ENCODE measurements at places on chromosomes 16 and 17. TPM values are rescaled to one million over a fixed set of nuclear protein-coding genes. Genes with fewer than 3 reads are reported as not detected.

OTOP3 gene
- not detected for total RNA-seq

CRYBA1 gene
- total RNA-seq = not detected

LLGL2 gene
- total RNA-seq = 17.8 TPM

CDH8 gene
- total RNA-seq = not detected

ZG16 gene
- not detected for total RNA-seq

SLC35G6 gene
- not detected for total RNA-seq

HS3ST3A1 gene
- 1.4 TPM for total RNA-seq

MYO15A gene
- total RNA-seq = 0.23 TPM

KRTAP4-1 gene
- not detected for total RNA-seq

SLC6A2 gene
- total RNA-seq = not detected

TNFSF13 gene
- 4.0 TPM for total RNA-seq

CALB2 gene
- not detected for total RNA-seq

TBX2 gene
- not detected for total RNA-seq

HSBP1 gene
- 60.9 TPM for total RNA-seq

CCL5 gene
- 68.7 TPM for total RNA-seq

TLCD2 gene
- 0.12 TPM for total RNA-seq

TBC1D3I gene
- 0.72 TPM for total RNA-seq

UBALD1 gene
- total RNA-seq = 21.5 TPM

MYADML2 gene
- total RNA-seq = not detected

TOM1L1 gene
- total RNA-seq = 0.22 TPM

KRT222 gene
- not detected for total RNA-seq

TNFSF12 gene
- total RNA-seq = 79.6 TPM

RCVRN gene
- total RNA-seq = not detected

GFAP gene
- total RNA-seq = not detected

B4GALNT2 gene
- total RNA-seq = not detected

ELOB gene
- total RNA-seq = 224 TPM

TMEM95 gene
- total RNA-seq = 0.23 TPM

ZSCAN10 gene
- 0.35 TPM for total RNA-seq

BOLA2B gene
- 136 TPM for total RNA-seq
